WTC11 (cell line): ENCODE measurements at places on chromosomes 5 and 9. TPM values are rescaled to one million over a fixed set of nuclear protein-coding genes. Genes with fewer than 3 reads are reported as not detected.

ABO gene
- 0.15 to 0.39 TPM (median 0.25 TPM) in 3 replicates for total RNA-seq

DNA sequence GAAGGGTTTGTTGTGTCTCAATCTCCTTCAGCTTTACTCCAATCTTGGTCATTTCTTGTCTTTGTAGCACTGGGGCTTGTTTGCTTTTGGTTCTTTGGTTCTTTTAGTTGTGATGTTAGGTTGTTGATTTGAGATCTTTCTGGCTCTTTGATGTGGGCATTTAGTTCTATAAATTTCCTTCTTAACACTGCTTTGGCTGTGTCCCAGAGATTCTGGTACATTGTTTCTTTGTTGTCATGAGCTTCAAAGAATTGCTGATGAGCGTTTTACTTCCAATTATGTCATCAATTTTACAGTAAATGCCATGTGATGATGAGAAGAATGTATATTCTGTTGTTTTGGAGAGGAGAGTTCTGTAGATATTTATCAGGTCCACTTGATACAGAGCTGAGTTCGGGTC, 353.3 kb downstream of the MAN2A1 start:
- no peak for DNase-seq

DNA sequence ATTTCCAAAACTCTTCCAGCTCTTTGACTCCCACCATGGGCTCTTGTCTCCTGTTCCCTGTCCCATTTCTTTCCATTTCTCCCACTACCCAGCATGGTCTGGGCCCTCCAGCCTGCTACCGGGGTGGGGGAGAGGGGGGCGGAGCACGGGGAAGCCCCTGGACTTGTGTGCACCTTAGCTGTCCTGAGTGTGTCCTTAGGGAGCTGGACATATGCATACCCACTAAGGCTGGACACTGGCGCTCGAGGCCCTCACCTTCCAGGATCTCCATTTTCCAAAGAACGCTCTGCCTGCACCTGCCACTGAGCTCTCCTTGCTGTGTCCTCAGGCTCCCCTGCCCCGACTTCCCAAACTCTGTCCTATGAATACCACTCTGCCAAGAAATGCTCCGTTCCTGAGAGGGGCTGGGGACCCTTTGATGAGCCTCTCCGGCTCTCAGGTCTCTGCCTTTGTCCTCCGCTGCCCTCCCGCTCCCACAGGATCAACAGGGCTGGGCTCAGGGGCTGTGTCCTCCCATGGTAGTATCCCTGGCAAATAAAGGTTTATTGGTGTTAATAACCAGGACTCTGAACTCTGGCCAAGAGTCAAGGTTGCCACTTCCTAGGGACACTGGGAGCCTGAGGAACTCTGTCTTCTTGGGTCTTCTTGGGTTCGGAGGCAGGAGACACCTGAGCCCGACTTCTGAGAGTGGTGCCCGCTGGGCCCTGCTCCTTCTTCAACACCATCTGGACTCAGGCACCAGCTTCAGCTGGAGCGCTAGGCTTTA, 831 bp upstream of the SHROOM1 start:
- no peak for DNase-seq

SIT1 gene
- 4.1 to 7.2 TPM (median 5.4 TPM) in 3 replicates for total RNA-seq

- no peak for DNase-seq
Measured at GRCh38 chr5:158610051-158610415, 489.7 kb downstream of the EBF1 start.
